Activated CD4-positive, alpha-beta memory T cell treated with anti-CD3 and anti-CD28 coated beads for 36 hours (primary cell): ENCODE measurements at places on chromosomes 5 and 9. TPM values are rescaled to one million over a fixed set of nuclear protein-coding genes. Genes with fewer than 3 reads are reported as not detected.

- peaks cover 49% of the 10 kb centered on the region for H3K36me3 ChIP-seq
- H3K4me3 ChIP-seq, result no peak overlapping the region
- H3K27me3 ChIP-seq, result no peaks in the 10 kb centered on the region
- DNase-seq, result no peak
- no peak overlapping the region for H3K27ac ChIP-seq
These were observed 148.4 kb downstream of the MAN2A1 start for GRCh38 chr5:109838157-109838556.

- no peak overlapping the region for H3K4me3 ChIP-seq
- H3K36me3 ChIP-seq, result no peaks in the 10 kb centered on the region
- no peak for DNase-seq
- H3K27ac ChIP-seq, result no peak overlapping the region
- no peaks in the 10 kb centered on the region for H3K4me1 ChIP-seq
These were observed 583.5 kb downstream of the ZNF608 start for GRCh38 chr5:124162767-124163532.

DNA sequence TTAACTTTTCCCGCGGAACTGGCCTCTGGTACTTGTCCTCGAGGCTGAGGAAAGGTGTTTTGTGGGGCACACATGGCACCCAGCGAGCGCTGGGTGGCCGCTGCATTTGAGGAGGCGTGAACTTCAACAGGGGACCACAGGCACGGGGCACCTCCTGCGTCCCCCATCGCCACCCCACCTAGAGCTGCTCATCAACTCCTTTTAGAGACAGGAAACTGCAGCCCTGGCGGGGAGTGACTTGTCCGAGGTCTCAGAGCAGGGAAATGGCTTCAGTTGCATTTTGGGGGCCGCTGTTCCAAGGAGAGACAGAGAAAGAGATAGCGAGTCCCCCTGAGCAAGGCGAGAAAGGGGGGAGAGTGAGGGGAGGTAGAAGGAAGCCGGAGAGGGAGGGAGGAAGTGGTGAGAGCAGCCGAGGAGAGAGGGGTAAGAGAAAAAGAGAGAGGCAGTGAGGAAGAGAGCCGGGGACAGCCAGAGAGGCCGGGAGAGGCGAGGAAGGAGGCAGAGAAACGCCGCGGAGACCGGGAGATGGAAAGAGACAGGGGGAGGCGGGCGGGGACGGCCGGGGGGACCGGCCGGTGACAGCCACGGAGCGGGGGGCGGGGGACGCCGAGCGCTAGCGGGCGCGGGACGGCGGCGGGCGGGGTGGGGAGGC lies 12.5 kb upstream of the LHX2 start:
- H3K4me3 ChIP-seq, result peak overlapping the region; percentile 59
- peaks cover 81% of the 10 kb centered on the region for H3K27me3 ChIP-seq
- DNase-seq, result no peak
- no peaks in the 10 kb centered on the region for H3K36me3 ChIP-seq

- peaks cover 17% of the 10 kb centered on the region for H3K36me3 ChIP-seq
- peak; percentile 82 for DNase-seq
- peak overlapping the region; percentile 28 for H3K27ac ChIP-seq
- H3K27me3 ChIP-seq, result peaks cover 25% of the 10 kb centered on the region
- peak overlapping the region; percentile 82 for H3K4me3 ChIP-seq
- H3K4me1 ChIP-seq, result peaks cover 9% of the 10 kb centered on the region
These were observed 4.0 kb upstream of the PCDHGA1 start for GRCh38 chr5:141326088-141326854.

- DNase-seq, result no peak
- no peak overlapping the region for H3K4me3 ChIP-seq
- H3K36me3 ChIP-seq, result no peaks in the 10 kb centered on the region
- peaks cover 6% of the 10 kb centered on the region for H3K27me3 ChIP-seq
- no peaks in the 10 kb centered on the region for H3K4me1 ChIP-seq
- no peak overlapping the region for H3K27ac ChIP-seq
These were observed 16.9 kb upstream of the COL5A1 start for GRCh38 chr9:134624621-134625181.

GRCh38 chr9:131593936-131594665 lies 48.8 kb downstream of the PRRT1B start:
- H3K27ac ChIP-seq, result no peak overlapping the region
- no peak for DNase-seq
- no peaks in the 10 kb centered on the region for H3K27me3 ChIP-seq
- H3K4me1 ChIP-seq, result peaks cover 22% of the 10 kb centered on the region
- peaks cover 13% of the 10 kb centered on the region for H3K36me3 ChIP-seq

DNA sequence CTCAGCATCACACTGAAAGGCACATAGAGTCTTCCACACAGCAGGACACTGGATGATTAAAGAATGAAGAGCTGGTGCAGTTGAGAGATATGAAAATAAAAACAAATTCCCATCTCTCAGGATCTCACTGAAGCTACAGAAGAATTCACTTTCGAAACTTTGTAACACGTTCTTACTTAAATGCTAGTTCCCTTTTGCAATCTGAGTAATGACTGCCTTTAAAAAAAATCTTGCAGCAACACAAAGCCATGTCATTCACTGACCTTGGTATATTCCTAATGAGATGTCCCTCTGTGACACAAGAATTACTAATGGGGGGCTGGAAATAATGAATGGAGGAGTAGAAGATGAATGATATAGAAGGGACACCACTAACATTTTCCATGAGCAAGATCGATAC lies 201.8 kb downstream of the GLIS3 start:
- H3K4me1 ChIP-seq, result peaks cover 14% of the 10 kb centered on the region
- no peak overlapping the region for H3K4me3 ChIP-seq
- no peak overlapping the region for H3K27ac ChIP-seq

- no peak for DNase-seq
- peaks cover 2% of the 10 kb centered on the region for H3K36me3 ChIP-seq
- H3K27me3 ChIP-seq, result peaks cover 3% of the 10 kb centered on the region
- no peak overlapping the region for H3K27ac ChIP-seq
- H3K4me1 ChIP-seq, result no peaks in the 10 kb centered on the region
These were observed 23.7 kb upstream of the NPR3 start for GRCh38 chr5:32687499-32687831.

Gene PCAT7
- not detected for total RNA-seq

Gene PCDHB15
- total RNA-seq, result not detected

Gene ISCA1
- 22.1 TPM for total RNA-seq
